ENCODE measurements at places on chromosomes 4 and X. TPM values are rescaled to one million over a fixed set of nuclear protein-coding genes. Genes with fewer than 3 reads are reported as not detected.

The CYSLTR1 gene
- 10.5 TPM for total RNA-seq

DNA sequence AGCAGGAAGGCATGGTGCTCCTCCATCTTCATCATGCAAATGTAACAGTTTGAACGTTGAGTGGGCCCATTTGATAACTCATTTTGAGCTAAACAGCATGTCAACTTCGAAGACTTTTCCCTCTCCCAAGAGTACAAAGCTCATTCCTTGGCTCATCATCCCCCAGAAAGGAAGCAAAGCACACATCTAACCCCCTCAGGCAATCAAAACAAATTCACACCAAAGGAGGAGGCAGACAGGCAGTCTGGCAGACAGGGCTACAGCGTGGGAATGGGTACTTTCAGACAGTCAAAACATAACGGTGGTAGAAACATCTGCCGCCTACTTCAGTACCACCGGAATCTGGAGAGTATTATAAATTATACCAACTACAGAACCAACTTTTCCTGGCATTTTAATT lies 81.7 kb downstream of the PCDH19 start:
- no peaks in the 10 kb centered on the region for H3K4me1 ChIP-seq
- no peaks in the 10 kb centered on the region for H3K27me3 ChIP-seq
- no peaks in the 10 kb centered on the region for H3K36me3 ChIP-seq
- DNase-seq: no peak
- H3K4me3 ChIP-seq: no peak overlapping the region

DNA sequence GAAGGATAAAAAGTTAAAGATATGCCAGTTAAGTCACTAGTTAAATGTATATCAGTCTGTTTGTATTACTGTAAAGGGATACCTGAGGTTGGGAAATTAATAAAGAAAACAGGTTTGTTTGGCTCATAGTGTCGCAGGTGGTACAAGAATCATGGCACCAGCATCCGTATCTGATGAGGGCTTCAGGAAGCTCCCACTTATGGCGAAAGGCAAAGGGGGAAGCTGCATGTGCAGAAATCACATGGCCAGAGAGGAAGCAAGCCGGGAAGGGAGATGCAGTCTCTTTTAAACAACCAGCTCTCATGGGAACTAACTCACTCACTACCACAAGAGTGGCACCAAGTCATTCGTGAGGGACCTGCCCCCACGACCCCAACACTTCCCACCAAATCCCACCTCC lies 91.9 kb upstream of the SH3RF1 start:
- no peaks in the 10 kb centered on the region for H3K27me3 ChIP-seq
- H3K4me3 ChIP-seq: no peak overlapping the region

DNA sequence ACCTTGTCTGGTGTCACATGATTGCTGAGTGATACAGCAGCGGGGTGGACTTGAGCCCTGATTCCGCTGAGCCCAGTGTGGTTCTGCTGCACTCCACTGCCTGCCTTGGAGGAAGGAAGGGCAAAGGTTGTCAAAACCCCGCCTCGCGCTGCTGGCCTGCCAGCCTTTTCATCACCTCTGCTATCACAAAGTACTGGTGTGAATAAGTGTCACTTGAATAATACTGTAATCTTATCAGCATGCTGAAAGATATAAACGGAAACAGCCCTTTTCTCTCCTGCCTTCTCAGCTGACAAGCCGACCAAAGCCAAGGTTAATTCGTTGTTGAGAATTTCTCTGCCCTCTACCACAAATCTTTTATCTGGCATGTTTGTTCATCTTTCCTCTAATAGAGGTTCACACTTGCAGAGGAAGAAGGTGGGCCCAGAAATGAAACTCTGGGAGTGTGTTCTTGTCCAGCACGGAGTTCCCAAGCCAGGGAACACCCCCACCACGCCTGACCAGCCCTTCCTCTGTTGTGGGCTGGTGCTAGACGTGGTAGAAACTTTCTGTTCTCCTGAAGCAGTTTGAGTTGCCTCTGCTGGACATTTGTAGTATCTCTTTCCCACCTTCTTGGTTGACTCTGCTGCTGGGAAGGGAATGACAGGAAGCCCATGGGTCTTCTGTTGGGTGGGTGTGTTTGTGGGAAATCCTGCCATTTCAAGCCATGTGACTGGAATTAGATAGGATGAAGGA lies 21.5 kb downstream of the FHDC1 start:
- H3K27ac ChIP-seq: peak overlapping the region; percentile 36
- H3K36me3 ChIP-seq: peaks cover 14% of the 10 kb centered on the region
- peaks cover 49% of the 10 kb centered on the region for H3K4me1 ChIP-seq
- H3K4me3 ChIP-seq: no peak overlapping the region
- DNase-seq: peak; percentile 69

The ITIH6 gene
- not detected for total RNA-seq

GRCh38 chrX:97431281-97431680 lies 547.6 kb downstream of the RPA4 start:
- no peaks in the 10 kb centered on the region for H3K4me1 ChIP-seq
- no peak for DNase-seq
- no peak overlapping the region for H3K27ac ChIP-seq
- no peaks in the 10 kb centered on the region for H3K36me3 ChIP-seq
- H3K4me3 ChIP-seq: no peak overlapping the region
- H3K27me3 ChIP-seq: no peaks in the 10 kb centered on the region

The CTAG1B gene
- total RNA-seq: not detected

DNA sequence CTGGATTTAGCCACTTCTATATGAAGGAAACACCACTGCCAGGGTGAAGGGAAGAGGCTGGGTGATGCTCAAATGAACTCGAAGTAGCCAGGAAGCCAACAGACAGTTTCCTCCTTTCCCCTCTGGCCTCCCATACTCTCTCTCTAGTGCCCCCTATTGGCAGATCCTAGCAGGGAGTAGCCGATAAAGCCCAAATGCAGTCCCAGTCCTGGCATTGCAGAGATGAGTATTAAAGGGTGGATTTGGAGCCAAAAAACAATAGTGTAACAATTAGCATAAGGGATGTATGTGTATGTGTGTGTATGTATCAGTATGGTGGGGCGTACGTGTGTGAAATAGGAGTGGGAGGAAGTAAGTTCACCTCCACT lies 213.8 kb upstream of the LDB2 start:
- no peaks in the 10 kb centered on the region for H3K36me3 ChIP-seq
- H3K4me3 ChIP-seq: no peak overlapping the region
- peaks cover 3% of the 10 kb centered on the region for H3K4me1 ChIP-seq
- no peak overlapping the region for H3K27ac ChIP-seq
- no peak for DNase-seq

The FAM133A gene
- not detected for total RNA-seq

DNA sequence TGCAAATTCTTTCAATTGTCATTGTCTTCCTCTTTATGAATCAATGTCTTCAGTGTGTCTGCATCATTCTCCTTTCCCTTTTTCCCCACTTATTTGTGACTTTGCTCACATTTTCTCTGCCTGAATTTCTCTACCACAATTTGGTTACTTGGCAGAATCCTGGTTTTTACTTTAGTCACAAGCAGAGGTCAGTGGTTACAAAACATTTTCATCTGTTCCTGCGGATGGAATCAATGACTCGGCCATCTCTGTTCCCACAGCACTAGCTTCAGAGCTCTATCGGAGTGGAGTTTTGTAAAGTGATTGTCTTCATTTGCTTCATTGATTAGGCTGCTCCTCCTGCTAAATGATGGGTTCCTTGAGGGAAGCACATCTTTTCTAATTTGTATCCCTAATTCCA lies 501.3 kb upstream of the AADAT start:
- no peaks in the 10 kb centered on the region for H3K36me3 ChIP-seq
- H3K4me1 ChIP-seq: no peaks in the 10 kb centered on the region
- no peak overlapping the region for H3K27ac ChIP-seq
- H3K27me3 ChIP-seq: no peaks in the 10 kb centered on the region
- no peak overlapping the region for H3K4me3 ChIP-seq

- no peak overlapping the region for H3K27ac ChIP-seq
- H3K27me3 ChIP-seq: no peaks in the 10 kb centered on the region
These were observed 152.7 kb downstream of the GABRG1 start for GRCh38 chr4:45971108-45971507.

GRCh38 chr4:37001688-37002436 lies 242.7 kb upstream of the NWD2 start:
- no peaks in the 10 kb centered on the region for H3K36me3 ChIP-seq
- H3K4me3 ChIP-seq: no peak overlapping the region
- no peaks in the 10 kb centered on the region for H3K4me1 ChIP-seq
- DNase-seq: no peak

GRCh38 chr4:3067473-3068001 lies 6.8 kb downstream of the HTT-AS start:
- no peak overlapping the region for H3K27ac ChIP-seq
- H3K4me1 ChIP-seq: no peaks in the 10 kb centered on the region
- no peaks in the 10 kb centered on the region for H3K36me3 ChIP-seq
- H3K27me3 ChIP-seq: no peaks in the 10 kb centered on the region
- no peak overlapping the region for H3K4me3 ChIP-seq
- DNase-seq: no peak

DNA sequence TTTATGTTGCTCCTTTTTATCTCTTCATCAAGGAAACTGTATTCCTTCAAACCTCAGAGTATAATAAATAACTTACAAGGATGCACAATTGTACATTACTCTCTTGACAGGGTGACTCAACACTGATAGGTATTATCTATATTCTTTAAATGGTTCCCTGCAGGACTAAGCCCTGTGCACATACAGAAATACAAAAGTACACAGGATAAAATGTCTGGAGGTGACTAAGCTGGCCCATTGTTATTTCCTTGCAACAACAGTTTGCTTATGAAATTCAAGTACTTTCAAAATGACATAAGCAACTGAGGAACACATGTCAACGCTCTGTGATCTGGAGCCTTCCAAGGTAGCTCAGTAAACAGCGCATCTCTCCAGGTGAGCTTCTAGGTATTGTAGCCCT lies 83.8 kb upstream of the RPL34 start:
- H3K4me3 ChIP-seq: no peak overlapping the region
- peak overlapping the region; percentile 44 for H3K27ac ChIP-seq

The IL13RA2 gene
- total RNA-seq: 0.35 TPM

The CNGA1 gene
- total RNA-seq: 0.53 TPM

DNA sequence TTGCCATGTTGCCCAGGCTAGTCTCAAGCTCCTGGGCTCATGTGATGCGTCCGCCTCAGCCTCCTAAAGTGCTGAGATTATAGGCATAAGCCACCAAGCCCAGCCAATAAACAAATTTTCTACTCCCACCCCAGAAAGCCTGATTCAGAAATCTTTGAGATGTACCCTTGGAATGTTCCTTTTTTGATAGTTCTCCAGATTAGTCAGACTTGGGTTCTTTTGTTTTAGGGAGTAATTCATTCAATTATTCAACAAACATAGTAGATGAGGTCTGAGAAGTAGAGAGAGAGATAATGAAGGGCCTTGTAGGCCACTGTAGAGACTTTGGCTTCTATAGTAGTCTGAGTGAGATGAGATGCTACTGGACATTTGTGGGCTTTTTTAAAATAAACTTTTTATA lies 27.8 kb downstream of the RP2 start:
- H3K36me3 ChIP-seq: no peaks in the 10 kb centered on the region
- H3K27ac ChIP-seq: no peak overlapping the region
- no peaks in the 10 kb centered on the region for H3K4me1 ChIP-seq
- DNase-seq: no peak

The GABRG1 gene
- total RNA-seq: not detected
